ENCODE measurements at places on chromosomes 12 and 14.

- no peak for DNase-seq
Measured at GRCh38 chr12:25615119-25615518, 62.0 kb upstream of the LMNTD1 start.

GRCh38 chr14:25381498-25381897, 331.6 kb upstream of the STXBP6 start:
- no peak for DNase-seq

GRCh38 chr14:23538785-23539184, 12.8 kb downstream of the ZFHX2 start:
- no peak for DNase-seq

DNA sequence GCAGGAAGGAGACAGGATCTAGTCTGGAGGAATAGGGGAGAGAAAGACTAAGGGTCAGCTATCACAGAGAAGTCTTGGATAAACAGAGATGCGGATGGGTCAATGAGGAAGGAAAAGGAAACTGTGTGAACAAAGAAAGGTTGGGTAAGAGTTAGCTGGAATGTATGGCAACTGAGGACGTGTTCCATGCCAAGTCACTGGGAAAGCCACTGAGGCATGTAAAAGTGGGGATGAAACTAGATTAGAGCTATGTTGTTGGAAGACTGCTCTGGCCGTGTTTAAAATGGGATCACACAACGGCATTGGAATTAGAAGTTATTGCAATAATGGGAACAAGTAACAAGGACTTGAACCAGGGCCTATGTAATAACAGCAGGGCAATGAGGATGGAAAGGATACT, 3.9 kb upstream of the NR2C1 start:
- no peak for DNase-seq

DNA sequence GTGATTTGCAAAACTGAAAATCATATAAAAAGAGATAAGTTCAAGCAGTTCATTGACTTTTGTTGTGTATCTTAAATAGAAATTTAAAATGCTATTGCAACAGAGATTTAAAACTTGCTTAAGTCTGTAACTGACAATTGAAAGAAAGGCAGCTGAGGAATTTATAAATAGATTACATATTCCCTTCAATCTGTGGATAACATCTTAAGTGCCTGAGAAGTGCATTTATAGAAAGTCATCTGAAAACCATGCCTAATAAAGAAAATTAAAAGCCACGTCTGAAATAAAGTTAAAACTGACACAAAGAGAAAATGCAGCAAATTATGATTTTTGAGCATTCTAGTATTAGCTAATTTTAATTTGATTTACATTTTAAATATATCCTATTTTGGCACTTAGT, 479.8 kb downstream of the MDGA2 start:
- no peak for DNase-seq

DNA sequence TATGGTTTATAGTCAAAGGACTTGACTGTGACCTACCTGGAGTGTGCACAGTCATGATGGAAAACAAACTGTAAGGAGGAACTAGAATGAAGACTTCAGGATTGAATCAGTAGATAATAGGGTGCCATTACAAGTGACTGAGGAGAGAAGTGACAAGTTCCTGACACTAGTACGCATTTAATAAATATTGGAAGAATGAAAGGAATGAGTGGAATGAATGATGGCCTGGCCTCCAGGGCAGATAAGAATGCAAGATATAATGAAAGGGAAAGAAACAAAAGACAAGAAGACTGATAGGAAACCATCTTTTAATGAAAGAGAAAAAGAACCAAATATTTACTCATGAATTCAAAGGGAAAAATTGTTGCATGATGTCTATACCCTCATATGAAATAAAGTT, 44.7 kb upstream of the NEDD1 start:
- no peak for DNase-seq

GRCh38 chr14:102215576-102216250, 76.0 kb downstream of the WDR20 start:
- no peak for DNase-seq

DNA sequence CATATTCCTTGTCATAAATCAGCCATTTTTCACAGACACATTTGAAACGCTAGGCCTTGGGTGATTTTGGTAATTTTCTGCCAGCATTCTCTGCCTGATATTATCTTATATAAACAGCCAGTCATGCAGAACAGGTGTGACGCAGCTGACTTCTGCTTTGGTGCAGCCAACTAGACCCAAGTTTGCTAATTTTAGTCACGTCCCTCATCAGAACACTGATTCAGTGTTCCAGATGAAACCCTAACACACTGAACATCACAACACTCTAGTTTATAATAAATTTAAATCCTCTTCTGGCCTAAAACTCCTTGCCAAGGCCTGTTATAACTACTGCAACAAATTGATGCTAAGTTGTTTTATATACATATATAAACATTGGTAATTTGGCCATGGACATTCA, 386.1 kb downstream of the SEC23A start:
- no peak for DNase-seq

- no peak for DNase-seq
Measured at GRCh38 chr14:62759796-62760195, 285.5 kb downstream of the KCNH5 start.

All from D721Med (cell line).